ENCODE measurements at places on chromosomes 6 and 20.

DNA sequence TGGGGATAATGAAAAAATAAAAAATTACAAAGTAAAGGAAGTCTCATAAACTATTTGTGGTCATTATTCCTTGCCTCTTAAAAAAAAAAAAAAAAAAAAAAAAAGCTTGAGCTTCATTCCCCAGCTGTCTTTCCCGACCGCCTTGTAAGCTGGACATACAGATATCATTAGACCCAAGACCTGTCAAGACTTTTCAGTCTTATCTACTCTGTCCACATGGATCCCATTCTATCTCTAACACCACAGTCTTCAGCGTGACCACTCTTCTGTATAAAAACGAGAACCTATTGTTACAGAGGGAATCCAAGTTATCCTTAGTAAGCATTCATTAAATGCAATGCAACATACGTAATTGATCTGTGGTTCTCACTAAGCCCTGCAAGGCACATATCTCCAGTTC is 423.5 kb downstream of the MEI4 start:
- DNase-seq: no peak

- no peak for DNase-seq
These were observed 108.2 kb downstream of the KIF6 start for GRCh38 chr6:39617026-39617425.

GRCh38 chr6:170317718-170318117 is 11.2 kb downstream of the FAM120B start:
- DNase-seq: no peak

DNA sequence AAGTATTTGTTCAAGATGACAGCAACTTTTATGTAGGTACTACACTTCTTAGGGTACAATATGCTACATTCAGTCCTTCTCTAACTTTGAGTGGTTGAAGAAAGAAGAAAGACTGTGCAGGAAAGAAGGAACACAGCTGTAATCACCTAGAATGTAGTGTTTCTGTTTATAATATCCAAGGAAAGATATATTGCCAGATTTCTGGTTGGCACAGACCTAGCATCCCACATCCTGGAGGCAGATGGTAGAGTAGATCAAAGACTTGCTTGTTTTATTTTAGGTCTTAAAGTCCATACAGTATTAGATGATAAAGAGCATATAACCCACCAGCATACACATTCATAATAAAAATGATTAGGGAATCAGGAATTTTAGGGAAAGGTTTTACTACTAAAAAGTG is 13.3 kb upstream of the FABP7 start:
- no peak for DNase-seq

GRCh38 chr6:123635144-123635543 is 1.6 kb downstream of the TRDN start:
- DNase-seq: no peak

GRCh38 chr20:46219190-46219589 is 89.1 kb downstream of the CDH22 start:
- DNase-seq: no peak

DNA sequence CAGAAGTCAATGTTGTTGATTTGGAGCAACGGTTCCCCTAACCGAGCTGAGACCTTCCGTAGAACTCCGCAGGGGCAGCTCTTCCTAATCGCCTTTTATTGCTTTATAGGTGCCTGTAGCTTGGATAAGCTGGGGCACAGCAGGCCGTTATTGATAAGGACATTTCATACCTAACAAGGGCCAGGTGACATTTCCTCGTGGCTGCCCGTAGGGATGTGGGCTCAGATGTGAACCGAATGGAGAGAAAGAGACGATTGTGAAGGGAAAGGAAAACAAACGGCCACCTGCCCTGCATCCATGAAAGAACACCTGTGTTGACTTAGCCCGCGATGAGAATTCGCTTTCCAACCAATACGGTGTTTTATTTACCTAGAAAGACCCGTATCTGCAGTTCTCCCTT is 53.3 kb upstream of the DACT2 start:
- DNase-seq: no peak

- no peak for DNase-seq
These were observed 54.2 kb downstream of the RALY start for GRCh38 chr20:34047917-34048316.

GRCh38 chr20:48807586-48808381 is 20.0 kb downstream of the PREX1 start:
- no peak for DNase-seq

DNA sequence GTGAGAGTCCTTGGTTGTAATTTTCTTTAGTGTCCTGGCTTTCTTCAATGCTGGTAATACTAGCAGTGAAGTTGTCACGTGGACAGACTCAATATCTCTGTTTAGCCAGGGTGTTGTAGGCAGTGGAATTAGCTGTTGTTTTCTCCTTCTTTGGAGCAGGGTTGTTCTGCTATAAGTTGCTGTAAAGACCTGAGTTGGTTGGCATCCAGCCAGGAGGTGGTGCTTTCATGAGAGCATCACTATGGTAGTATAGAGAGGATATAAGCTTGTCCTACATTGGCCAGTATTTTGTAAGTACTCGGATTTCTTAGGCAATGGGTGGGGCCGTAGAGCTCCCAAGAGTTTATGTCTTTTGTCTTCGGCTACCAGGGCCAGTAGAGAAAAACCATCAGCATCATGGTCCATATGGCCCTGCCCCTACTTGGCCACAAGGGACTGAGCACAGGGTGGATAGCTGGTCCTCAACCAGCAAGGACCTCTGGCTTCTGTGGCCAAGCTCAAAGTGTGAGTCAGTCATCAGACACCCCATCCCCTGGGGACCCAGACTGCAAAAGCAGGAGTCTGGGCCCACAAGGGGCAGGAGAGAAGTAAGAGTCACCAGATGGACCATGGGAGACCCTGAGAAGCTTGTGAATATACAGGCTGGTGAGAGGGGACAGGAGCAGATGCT is 127.9 kb upstream of the NXT1 start:
- no peak for DNase-seq

- DNase-seq: no peak
These were observed 34.4 kb downstream of the FRMD1 start for GRCh38 chr6:168044521-168045130.

DNA sequence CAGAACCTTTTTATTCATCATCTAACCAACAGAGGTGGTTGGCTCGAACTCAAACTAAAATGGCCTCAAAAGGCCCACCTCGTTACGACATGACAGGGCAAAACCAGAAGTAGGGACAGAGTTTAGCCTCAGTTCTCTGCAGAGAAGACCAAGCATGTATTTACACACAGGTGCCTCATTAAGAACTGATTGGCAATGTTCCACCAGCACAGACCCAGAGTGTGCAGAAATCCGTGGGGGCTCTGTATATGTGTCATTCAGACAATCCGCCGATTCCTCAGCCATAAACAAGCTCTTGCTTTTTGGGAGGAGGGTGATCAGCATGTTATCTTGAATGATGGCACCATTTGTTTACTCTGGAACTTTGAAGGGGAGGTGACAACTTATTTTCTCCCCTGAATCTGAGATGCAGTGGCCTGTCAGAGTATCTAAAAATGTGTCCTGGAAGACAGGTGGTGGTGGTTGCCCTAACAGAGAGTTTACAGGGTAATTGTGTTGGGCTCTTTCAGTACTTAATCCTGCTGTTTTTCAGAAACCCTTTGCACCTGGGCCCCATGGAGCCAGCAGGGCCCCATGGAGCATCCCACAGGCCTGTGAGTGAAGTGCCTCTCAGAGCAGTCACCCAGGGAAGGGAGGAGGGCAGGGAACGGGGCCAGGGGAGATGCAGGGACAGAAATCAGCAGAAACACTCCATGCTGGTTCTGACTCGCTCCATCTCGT is 29.1 kb upstream of the C20orf203 start:
- no peak for DNase-seq

DNA sequence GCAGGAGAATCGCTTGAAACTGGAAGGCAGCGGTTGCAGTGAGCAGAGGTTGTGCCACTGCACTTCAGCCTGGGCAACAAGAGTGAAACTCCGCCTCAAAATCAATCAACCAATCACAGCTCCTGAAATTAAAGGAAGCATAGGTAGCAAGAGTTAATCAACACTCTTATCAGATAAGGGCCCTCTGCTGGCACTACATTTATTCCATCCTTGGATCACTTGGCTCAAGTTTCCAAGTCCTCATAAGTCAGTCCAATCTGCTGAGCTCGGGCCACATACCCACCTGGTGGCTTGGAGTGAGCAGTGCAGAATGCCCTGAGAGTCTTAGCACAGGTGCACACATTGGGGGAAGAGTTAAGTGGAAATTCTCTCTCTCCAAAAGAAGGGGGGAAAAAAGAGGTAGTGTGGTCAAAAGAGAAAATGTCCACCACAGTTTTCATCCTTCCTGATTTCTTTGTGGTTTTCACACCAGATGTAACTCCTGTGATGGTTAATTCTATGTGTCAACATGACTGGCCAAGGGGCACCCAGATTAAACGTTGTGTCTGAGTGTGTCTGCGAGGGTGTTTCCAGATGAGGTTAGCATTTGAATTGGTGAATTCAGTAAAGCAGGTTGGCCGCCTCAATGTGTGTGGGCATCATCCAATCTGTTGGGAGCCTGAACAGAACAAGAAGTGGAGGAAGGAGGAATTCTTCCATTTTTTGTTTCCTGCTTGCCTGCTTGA is 14.2 kb upstream of the FAM8A1 start:
- no peak for DNase-seq

DNA sequence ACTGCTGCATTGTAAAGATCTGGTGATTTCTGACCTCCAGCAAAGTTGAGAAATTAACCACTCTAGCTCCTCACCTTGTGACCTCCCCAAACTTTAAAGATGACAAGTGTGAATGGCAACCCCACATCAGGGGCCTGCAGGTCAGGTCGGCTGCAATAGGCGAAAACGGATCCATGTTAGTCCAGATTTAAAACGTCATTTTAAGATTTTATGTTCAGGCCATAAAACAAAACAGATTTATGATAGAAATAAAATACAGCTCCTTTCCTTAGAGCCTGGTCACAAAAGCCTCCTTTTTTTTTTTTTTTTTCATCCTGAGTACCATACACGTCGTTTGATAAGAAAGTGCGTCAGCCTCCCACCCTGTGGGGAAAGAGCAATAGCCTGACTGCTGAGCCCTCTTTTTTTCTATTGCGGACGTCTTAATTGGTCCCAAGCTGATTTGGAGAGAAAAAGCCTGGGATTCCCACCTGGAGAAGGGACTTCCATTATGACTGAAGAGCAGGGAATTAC is 519.2 kb upstream of the NOX3 start:
- DNase-seq: no peak

- DNase-seq: no peak
These were observed 4.1 kb upstream of the YTHDF1 start for GRCh38 chr20:63219866-63220521.

DNA sequence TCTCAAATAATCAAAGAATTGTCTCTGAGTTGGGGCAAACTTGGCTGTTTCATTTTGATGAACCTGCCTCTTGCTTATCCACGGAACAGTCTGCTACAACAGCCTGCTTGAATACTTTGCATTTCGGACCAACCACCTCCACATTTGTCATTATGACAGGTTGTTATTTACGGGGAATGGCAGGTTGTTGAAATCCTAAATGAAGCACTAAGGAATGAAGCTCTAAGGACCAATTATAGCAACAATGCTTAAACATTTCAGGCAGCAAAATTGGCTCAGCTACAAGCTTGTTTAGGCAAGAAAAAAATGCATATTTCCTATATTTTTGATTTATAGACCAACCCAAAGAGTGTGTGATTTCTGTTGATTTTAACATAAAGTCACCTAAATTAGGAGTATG is 84.5 kb downstream of the MAP3K7 start:
- DNase-seq: no peak

DNA sequence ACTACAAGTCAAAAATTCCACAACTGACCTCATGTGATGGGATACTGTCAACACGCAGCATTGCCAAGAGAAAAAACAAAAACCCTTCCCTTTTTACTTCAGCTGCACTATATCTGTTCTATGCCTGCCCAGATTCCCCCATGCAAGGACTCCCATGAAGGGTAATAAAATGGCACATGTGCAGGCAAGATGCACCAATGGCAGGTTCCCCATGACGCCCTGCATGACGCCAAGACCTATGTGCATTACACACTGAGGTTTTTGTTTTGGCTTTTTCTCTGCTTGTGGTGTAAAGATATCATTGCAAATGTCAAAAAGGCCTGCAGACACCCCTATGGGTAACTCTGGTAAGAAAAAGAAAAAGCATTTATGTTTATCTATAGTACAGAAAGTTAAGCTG is 403.4 kb downstream of the HDGFL1 start:
- DNase-seq: no peak

GRCh38 chr6:40582892-40583291 is 4.3 kb downstream of the LRFN2 start:
- no peak for DNase-seq

- DNase-seq: no peak
These were observed 6.2 kb upstream of the FLRT3 start for GRCh38 chr20:14343491-14344065.

DNA sequence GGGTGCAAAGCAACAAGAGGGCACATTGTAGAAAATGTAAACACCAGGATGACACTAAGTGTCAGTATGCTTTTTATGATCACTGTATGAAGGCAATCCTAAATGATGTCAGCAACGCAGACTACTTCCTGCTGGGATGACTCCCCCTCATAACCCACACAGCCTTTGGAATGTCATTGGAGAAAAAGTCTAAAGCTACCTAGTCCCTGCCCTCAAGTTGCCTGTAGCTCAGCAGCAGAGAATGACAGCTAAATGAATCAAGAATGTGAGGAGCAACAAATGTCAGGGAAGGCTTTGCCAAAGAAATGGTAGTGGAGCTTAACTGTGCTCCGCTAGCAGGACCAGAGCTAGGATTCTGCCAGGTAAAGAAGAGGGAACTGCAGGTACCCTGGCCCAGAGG is 555.6 kb downstream of the CD83 start:
- no peak for DNase-seq

DNA sequence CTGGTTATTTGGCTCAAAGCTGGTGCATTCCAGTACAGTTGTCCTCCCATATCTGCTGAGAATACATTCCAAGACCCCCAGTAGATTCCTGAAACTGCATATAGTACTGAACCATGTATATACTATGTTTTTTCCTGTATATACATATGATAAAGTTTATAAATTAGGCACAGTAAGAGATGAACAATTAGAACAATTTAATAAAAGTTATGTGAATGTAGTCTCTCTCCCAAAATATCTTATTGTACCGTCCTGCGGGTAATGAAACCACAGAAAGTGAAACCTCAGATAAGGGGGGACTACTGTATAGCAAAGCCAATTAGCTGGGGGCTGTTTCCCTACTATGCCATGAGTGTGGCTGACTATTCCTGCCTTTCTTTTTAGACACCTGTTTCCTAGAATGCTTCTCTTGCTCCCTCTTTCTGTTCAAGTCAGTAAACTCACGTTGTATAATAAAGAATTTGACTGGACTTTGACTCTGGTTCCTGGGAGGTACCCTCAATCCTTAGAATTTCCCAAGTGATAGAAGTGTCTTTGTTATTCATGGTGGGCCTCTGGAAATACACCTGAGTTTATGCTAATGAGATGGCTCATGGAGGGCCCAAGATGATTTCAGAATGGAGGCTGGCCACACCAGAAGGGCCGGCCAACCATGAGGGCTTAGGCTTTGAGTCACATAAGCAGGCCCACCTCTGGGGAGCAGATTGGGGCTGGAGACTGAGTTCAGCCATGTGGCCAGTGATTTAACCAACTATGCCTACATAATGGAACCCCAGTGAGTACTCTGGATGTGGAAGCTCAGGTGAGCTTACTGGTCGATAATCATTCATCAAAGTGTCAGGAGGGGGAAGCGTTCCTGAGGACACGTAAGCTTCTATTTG is 689 bp upstream of the BLOC1S5 start:
- DNase-seq: no peak
